ENCODE measurements at places on chromosomes 11 and 22.
A peak's percentile ranks its signal among the peaks of the same experiment; 100 is the strongest.

GRCh38 chr11:33542921-33543320, 157.7 kb downstream of the C11orf91 start:
- DNase-seq: peak; percentile 57

- no peak for DNase-seq
Measured at GRCh38 chr11:87203907-87204602, 166.3 kb downstream of the TMEM135 start.

GRCh38 chr22:49010070-49010863, 817.4 kb downstream of the BRD1 start:
- no peak for DNase-seq

- DNase-seq: no peak
Measured at GRCh38 chr22:22927888-22928665, 40.5 kb downstream of the IGLL5 start.

GRCh38 chr11:122663764-122664163, 8.2 kb downstream of the UBASH3B start:
- no peak for DNase-seq

GRCh38 chr22:45830531-45831245, 146.3 kb downstream of the WNT7B start:
- no peak for DNase-seq

GRCh38 chr11:79671401-79671800, 230.6 kb upstream of the TENM4 start:
- DNase-seq: no peak

DNA sequence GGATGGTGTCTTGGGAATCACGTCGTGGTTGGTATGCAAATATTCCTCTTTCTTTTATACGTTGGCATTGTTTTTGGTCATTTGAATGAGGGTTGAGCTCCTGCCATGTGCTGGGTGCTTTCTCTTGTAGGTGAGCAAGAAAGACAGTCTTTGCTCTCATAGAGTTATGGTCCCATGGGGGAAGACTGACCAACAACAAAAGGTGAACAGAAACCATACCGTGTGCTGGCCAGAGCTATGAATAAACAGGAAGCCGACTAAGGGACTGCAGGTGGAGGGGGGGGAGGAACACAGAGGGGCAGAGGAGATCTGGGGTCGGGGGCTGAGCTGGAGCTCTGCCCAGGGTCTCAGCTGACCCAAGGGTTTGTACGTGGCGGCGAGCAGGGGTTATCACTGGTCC, 245.3 kb downstream of the CTTN start:
- no peak for DNase-seq

GRCh38 chr11:134229126-134229790, 4.8 kb downstream of the VPS26B start:
- DNase-seq: no peak

- no peak for DNase-seq
Measured at GRCh38 chr11:87198266-87198881, 160.6 kb downstream of the TMEM135 start.

GRCh38 chr11:67027943-67028542, 5.1 kb downstream of the SYT12 start:
- DNase-seq: no peak

- DNase-seq: no peak
Measured at GRCh38 chr22:31866918-31867317, 77.4 kb upstream of the YWHAH start.

DNA sequence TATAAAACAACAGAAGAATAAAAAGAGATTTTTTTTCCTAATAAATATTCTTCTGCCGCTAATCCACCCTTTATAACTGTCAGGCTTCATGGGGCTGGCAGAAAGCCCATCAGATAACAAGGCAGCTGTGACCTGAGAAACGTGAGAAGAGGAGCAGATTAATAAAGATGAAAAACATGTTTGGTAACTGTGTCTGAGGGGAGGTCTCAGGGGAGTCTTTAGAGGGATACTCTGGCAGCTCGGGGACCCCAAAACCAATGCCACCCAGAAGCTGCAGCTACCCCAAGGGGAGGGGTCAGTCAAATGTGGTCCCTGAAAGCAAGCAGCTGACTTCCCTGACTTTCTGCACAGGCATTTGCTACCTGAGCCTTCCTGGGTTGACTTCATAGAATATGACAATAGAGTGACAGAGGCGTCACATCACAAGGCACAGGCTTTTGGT, 48.4 kb upstream of the POU2AF1 start:
- no peak for DNase-seq

- DNase-seq: no peak
Measured at GRCh38 chr11:87368858-87369480, 331.2 kb downstream of the TMEM135 start.

- DNase-seq: no peak
Measured at GRCh38 chr11:79487412-79487811, 46.6 kb upstream of the TENM4 start.

- no peak for DNase-seq
Measured at GRCh38 chr22:40452730-40453487, 82.5 kb downstream of the SGSM3 start.

DNA sequence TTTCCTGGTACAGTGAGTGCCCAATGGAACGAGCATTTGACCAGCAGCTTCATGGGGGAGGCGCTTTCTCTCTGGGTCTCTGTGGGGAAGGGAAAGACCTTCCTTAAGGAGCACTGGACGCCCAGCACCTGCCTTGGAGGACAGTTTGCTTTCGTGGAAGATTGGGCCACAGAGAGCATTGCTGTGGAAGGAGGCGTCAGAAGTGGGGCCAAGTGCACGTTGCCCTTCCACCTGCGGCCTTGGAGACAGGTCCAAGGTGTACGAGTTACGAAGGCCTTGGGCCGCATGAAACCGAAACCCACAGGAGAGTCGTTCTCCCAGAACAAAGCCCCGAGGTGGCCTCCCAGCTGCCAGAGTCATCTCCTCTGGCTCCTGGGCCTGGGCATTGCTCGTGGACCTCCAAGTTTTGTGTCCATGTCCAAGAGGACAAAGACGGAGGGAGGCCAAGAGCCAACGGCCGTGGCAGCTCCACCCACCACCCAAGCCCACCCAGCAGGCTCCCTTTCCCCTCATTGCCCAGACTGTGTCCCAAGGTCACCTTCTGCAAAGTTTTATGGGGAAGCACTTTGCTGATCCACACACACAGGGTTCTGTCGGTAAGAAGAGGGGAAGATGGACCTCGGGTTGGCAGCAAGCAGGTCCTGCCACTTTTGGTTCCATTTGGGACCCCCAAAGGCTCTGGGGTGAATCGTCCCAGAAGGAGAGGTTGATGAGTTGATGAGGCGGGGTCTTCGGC, 5.8 kb upstream of the NLRP6 start:
- DNase-seq: no peak

DNA sequence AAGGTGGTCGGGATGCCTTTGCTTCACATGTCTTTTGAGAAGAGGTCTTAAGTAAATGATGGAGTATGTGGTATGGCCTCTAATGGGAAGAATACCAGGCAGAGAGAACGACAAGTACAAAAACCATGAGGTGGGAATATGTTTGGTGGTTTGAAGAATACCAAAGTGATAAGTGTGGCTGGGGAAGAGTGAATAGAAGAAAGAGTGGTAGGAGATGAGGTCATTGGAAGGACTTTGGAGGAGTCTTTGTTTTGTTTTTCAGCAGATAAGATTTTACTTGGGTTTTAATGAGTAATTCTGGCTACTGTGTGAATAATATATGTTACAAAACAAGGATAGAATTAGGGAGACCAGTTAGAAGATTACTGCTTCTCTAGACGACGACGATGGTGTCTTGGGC, 515.4 kb downstream of the RAB38 start:
- DNase-seq: no peak

GRCh38 chr22:43825651-43826050, 13.5 kb upstream of the EFCAB6 start:
- DNase-seq: no peak

DNA sequence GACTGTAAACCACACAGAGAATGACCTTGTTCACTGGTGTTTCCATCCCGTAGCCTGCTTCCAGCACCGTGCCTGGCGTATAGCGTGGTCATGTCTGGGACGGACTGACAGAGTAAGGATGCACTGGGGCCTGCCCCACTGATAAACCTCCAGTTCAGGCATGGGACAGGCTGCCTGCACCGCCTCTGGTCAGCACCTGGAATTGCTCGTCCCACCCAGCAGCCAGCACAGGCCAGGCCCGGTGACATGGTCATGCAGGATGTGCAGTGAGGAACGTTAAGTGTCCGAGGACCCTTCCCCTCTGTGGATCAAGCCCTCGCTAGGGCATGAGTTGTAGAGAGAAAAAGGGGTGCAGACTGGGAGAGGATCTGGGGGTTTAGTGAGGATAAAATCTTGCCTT, 44.8 kb downstream of the LMO1 start:
- no peak for DNase-seq

- DNase-seq: peak; percentile 44
Measured at GRCh38 chr11:132106096-132106982, 735.9 kb downstream of the NTM start.

GRCh38 chr11:77155082-77155475, 27.0 kb downstream of the MYO7A start:
- DNase-seq: no peak

- DNase-seq: no peak
Measured at GRCh38 chr22:39325392-39325932, 6.0 kb upstream of the RPL3 start.
